ENCODE measurements at places on chromosomes 12 and 14. TPM values are rescaled to one million over a fixed set of nuclear protein-coding genes. Genes with fewer than 3 reads are reported as not detected.

Gene TRPV4
- 0.32 TPM for total RNA-seq

Gene C12orf75
- 77.9 TPM for total RNA-seq

Gene OR4E1
- 0.05 TPM for total RNA-seq

Gene MMP19
- total RNA-seq = 2.1 TPM

Gene HOXC5
- not detected for total RNA-seq

Gene TBX3
- 4.8 TPM for total RNA-seq

Gene MYL2
- total RNA-seq = 2.4 TPM

Gene MIP
- total RNA-seq = not detected

Gene SLIRP
- 194 TPM for total RNA-seq

Gene FAM222A
- total RNA-seq = 3.9 TPM

Gene ALDH1L2
- total RNA-seq = 2.2 TPM

Gene PLEKHG7
- total RNA-seq = 0.32 TPM

Gene OASL
- total RNA-seq = 7.0 TPM

Gene STON2
- total RNA-seq = 12.7 TPM

Data from colonic mucosa (tissue), 4 donors.